Fibroblast of mammary gland (primary cell): ENCODE measurements at places on chromosomes 6 and 20.
A peak's percentile ranks its signal among the peaks of the same experiment; 100 is the strongest.

- DNase-seq: no peak
Observed at GRCh38 chr6:139834232-139834631, 459.8 kb upstream of the CITED2 start.

- no peak for DNase-seq
Observed at GRCh38 chr6:42938428-42938796, 9.1 kb downstream of the CNPY3 start.

DNA sequence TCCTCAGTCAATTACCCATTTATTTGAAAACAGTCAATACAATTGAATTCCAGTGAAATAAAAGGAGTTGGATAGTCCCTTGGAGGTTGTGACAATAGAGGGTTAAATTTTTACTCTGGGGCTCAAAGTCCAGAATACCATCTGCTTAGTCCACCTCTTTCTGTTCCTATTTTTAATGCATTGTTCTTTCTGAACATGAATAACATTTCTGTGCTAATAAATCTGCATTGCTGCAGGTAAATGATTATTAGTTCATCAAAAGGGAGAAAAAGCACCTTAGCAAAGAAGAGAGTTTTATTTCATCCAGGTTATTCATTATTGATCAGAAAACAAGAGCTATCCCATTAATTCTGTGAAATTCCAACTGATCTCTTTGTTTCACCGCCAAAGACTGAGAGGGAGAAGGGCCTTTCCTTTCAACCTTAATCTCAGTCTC, 166.1 kb upstream of the OLIG3 start:
- no peak for DNase-seq

DNA sequence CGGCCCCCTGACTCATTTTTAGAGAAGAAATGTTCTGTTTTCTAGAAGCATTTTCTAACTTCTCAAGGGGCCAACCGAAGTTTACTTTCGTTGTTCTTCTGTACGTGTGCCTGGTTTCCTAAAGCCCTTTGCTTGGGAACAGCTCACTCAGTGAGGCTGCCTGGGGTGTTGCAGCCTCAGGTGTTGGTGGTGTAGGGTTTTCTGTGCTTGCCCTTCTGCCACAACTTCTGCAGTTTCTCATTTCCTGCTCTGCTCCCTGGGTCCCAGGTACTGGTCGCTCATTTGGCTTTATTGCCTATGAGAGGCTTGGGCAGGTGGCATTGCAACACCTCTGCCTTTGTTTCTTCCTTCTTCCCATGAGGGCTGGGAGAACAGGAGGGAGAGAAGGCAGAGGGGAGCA, 278.3 kb downstream of the SOX4 start:
- no peak for DNase-seq

GRCh38 chr20:24692446-24693200, 223.2 kb downstream of the SYNDIG1 start:
- DNase-seq: no peak

DNA sequence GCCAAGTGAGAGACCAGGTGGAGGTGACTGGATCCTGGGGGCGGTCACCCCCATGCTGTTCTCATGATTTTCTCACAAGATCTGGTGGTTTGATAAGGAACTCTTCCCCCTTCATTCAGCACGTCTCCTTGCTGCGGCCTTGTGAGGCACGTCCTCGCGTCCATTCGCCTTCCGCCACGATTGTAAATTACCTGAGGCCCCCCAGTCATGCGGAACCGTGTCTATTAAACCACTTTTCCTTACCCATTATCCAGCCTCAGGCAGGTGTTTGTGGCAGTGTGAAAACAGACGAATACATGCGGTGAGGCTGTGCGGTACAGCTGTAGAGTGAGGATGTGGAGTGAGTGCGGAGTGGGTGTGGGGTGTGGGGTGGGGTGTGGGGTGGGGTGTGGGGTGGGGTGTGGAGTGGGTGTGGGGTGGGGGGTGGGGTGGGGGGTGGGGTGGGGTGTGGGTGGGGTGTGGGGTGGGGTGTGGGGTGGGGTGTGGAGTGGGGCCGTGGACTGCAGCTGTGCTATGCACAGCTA, 12.1 kb upstream of the NTSR1 start:
- DNase-seq: no peak

DNA sequence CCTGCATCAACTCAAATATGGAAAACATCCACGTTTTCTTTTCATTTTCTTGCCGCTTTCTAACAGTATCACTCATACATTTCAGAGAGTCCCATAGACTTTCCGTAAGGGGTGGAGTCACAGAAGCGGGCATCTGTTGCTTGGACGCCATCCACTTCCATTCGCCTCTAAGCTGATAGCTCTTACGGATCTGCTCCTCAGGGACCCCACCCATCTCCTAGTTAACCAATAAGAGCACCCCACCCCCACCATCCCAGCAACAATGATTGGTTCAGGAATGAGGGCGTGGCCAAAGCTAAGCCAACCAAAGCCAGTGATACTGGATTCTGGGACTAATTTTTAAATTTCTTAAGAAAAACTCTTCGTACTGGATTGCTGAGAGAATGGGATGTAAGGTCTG, 42.4 kb downstream of the SLC2A10 start:
- peak; percentile 86 for DNase-seq

GRCh38 chr6:156840136-156840535, 63.0 kb downstream of the ARID1B start:
- peak; percentile 37 for DNase-seq

DNA sequence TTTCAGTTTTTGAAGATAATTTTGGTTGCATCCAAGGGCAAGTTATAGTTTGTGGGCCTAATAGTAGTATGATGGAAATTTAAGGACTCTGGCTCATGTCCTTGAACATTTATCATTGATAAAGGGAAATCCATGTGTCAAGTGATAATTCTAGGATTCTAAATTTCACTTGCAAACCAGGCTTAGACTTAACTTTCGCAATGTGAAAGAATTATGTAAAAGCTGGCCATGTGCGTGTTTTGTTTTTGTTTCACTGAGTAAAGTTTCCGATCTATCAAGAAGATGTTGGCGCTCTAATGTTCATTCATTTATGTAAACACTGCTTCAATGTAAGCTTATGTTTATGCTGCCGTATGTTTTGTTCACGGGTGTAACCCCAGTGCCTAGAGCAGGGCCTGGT, 302.0 kb downstream of the SOX4 start:
- no peak for DNase-seq

DNA sequence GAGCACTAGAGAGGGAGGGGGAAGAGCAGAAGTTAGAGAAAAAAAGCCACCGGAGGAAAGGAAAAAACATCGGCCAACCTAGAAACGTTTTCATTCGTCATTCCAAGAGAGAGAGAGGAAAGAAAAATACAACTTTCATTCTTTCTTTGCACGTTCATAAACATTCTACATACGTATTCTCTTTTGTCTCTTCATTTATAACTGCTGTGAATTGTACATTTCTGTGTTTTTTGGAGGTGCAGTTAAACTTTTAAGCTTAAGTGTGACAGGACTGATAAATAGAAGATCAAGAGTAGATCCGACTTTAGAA, 2.0 kb downstream of the ID4 start:
- DNase-seq: no peak

DNA sequence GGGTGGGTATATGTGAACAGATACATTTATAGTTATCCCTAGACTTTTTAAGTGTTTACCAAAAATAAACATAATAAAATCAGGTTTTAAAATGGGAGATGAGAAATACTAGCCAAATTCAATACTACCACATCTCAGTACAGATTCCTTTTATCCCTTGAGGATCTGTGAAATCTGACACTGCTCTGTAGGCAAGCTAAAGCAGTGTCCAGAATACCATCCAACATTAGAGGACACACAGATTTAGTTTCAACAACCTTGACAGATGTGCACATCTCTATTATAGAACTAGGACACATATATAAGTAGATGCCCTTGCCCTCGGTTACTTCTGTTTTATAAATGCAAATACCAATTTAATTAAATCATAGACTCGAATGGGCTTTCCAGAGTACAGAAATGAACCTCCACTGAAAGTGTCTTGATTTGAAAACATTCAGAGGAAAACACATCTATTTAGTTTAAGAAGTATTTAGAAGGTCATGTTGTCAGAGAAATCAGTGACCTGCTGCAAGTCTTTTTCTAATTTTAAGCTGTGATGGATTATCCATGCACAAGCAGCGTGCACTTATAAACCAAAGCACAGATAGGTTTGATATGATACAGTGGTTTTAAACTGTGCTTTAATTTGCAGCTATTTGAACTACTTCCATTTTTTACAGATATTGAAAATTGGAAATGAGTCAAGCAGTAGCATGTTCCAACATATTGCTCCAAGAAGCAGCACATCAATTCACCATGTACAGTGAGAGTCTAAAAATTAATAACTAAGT, 156.3 kb upstream of the EPHA7 start:
- DNase-seq: no peak

DNA sequence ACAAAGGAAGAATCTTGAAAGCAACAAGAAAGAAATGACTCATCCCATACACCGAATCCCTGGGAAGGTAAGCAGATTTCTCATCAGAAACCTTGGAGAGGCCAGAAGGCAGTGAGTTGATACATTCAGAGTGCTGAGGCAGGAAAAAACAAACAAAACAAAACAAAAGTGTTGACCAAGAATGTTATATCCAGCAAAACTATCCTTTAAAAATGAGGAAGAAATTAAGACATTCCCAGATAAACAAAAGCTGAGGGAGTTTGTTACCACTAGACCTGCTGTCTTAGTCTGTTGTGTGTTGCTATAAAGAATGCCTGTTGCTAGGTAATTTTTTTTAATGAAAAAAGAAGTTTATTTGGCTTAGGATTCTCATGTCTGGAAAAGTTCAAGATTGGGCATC, 33.7 kb upstream of the PPP1R3G start:
- no peak for DNase-seq

- DNase-seq: peak; percentile 51
Observed at GRCh38 chr6:28537509-28538140, 11.9 kb downstream of the GPX5 start.

DNA sequence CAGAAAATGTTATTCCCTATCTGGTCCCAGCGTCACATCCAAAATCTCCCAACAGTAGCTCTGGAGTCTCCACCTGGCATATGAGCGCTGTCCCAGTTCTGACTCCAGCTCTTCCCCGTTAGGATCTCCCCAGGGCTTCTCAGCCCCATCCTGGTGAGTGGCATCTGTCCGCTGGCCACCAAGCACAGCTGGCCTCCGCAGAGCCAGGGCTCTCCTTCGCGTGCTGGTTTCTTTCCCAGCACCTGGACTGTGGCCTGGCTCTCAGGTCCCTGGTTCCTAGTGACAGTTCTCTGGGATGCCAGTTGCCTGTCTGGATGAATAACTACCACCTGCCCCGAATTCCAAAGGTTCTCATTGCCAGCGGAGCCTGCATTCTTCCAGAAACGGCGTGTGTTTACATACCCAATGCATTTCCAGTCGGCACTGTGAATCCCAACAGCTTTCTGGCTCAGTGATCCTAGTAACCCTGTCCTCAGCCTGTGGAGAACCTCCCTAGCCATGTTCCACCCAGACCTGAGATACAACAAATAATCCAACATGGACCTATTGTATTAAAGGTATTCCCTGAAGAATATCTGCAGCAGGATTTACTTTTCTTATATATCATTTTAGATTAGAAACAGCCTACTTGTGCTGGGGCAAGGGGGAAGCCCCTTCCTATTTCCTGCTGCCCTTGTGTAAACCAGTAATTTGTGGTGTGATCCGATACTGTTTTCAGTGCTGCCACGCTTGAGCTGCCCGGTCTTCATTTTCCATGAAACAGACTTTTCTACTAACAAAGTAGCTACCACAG, 69.9 kb upstream of the PDE10A start:
- no peak for DNase-seq

DNA sequence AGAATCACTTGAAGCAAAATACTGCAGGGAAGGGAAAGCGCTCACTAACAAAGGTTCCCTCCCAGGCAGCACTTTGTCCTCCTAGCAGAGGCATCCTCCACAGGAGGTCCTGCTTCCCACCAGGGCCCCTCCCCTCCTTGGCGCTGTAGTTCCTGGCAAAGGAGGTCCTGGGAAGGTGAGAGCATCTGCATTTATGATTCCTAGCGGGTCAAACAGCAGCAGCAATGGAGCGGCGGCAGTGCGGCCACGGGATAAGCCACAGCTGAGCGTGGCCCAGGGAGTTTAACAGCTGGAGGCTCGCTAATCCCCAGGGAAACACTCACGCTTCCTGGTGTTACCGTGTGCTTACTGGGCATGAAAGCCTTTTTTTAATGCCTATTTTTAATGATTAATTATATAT, 185.8 kb downstream of the TTLL2 start:
- no peak for DNase-seq

DNA sequence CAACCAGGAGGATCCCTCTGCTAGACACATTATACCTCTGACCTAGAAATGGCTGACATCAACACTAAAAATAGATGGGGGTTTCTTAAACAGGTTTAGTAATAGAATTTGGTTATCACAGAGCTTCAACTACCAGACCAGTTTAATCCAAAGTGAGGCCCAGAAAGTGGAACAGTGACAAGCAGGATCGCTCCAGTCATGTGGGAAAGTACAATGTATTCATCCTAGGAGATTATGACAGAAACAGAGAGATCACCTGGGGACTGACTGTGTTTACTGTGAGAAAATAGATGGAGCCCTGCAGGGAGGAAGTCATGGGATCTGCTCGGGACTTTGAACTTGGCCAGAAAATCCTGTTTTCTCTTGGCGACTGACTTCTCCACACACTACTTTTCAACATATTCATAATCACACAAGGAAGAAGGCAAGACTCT, 238.7 kb upstream of the SOX4 start:
- no peak for DNase-seq

DNA sequence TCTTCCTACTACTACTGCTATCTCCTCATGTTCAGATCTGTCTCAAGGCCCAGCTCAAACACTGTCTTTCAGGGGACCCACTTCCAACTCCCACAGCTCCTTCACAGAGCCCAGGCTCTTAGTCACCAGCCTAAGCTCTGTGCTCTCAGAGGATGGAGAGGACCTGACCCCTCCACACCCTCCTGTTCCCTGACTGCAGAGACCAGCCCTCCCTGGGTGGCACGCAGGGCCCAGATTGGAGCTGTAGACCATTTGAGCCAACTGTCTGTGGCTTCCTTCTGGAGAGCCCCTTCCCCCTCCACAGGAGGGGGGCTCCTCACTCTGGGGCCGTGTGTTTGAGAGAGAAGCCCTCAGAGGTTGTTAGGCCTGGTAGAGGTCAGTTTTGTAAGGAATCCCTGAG, 9.8 kb downstream of the SNPH start:
- no peak for DNase-seq

DNA sequence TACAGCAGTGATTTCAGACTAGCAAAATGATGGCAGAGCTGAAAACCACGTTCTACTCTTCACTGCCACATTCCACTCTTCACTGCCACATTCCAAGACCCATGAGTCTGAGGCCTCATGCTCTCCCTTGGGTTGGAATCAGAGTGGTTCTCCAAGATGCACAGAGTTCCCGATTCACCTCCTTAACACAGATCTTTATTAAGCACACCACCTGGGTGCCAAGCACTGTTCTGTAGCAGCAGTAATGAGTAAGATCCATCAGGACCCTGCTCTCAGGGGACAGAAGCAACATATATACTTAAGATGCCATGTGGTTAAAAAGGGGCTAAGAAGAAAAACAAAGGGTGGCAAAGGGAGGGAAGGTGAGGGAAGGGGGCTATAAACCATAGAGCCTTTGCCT, 26.9 kb downstream of the TSHZ2 start:
- no peak for DNase-seq

GRCh38 chr6:50089911-50090310, 40.2 kb upstream of the DEFB112 start:
- DNase-seq: no peak
